ENCODE measurements at places on chromosomes 4 and X.

GRCh38 chrX:46676399-46677356 lies 82.2 kb downstream of the SLC9A7 start:
- DNase-seq: no peak

- no peak for DNase-seq
Measured at GRCh38 chr4:2333356-2333841, 71.5 kb upstream of the MXD4 start.

- no peak for DNase-seq
Measured at GRCh38 chr4:172858731-172859230, 309.8 kb upstream of the GALNT7 start.

GRCh38 chr4:181792641-181793040 lies 450.6 kb upstream of the TENM3 start:
- DNase-seq: no peak

DNA sequence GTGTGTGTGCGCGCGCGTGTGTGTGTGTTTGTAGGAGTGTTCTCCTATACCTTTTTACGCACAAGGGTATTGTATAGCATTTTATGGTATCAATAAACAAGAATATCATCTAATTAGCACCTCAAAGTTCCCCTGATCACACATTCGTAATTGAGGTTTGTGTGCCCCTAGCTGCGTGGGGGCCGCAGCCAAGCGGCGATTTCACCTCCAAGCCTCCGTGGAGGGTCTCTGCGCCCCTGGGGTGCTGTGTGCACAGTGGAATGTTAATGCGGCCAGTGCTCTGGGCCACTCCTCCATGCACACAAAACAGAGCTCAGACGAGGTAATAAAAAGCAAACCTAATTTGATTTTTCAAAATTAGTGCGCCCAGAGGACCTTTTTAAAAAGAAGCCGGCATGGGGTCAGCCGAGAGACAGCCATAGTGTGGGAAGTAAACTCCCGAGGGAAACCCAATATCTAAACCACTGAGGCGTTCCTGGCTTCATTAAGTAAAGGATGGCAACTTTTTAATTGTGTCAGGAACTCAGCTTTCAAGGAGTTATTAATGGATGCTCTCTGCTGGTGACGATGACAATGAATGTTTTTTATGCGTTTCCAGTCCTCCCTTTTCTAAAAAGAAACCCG lies 110.6 kb downstream of the SORCS2 start:
- DNase-seq: no peak

- DNase-seq: no peak
Measured at GRCh38 chrX:9942086-9942485, 25.1 kb upstream of the CLDN34 start.

DNA sequence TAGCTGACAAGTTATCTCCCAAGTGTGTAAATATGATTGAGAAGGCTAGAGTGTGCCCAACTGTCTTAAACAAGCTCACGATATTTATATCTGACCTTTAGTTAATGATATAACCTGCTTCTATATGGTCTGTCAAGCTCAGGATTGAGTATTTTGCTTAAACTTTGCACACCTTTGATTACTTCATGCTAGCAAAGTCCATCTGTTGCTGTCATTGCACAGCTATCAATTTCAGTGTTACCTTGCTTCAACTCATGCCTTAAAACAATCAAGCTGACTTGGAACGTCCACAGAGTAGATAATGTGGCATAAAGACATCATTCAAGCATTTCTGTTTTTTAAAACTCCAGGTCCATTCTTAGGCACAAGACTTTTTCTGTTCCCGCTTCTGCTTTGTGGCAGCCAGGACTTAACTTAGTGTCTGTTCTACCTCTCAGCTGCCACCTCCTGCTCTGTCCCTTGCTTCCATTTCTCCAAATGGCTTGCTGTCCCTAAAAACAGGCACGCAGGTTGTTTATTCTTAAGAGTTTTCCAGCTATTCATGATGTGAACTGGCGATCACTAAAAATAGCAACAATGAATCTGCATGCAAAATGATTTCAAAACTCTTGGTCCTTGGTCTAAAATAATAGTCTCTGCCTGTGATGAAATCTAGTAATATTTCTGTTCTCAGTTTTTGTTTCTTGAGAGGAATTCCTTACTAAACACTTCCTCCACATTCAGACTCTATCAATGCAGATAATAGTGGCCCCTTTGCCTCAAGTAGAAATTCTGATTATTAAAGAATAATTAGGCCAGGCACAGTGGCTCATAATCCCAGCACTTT lies 16.3 kb upstream of the NEIL3 start:
- no peak for DNase-seq

GRCh38 chr4:83917572-83917971 lies 381.7 kb downstream of the GPAT3 start:
- no peak for DNase-seq

GRCh38 chr4:73701116-73701515 lies 39.3 kb upstream of the CXCL8 start:
- no peak for DNase-seq

- DNase-seq: peak; percentile 93
Measured at GRCh38 chr4:98572697-98573096, 85.7 kb downstream of the TSPAN5 start.

DNA sequence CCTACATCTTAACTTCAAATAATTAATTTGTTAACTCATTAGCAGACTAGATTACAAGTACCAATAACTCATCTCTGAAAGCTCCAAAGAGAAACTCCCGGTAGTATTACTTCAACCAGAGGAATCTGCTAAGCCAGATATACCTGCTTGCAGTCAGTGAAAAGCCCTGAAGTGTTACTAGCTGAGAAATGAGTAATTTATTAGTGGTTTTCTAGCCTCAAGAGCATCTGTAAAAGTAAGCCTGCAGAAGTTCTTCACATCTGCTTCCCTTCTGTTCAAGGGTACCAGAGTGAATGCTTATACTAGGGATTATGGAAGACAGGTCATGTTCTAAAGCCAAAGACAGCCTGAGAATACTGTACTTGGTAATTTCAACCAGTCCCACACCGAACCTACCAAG lies 34.7 kb downstream of the IRS4 start:
- no peak for DNase-seq

GRCh38 chrX:24790166-24790565 lies 96.4 kb downstream of the POLA1 start:
- DNase-seq: no peak

DNA sequence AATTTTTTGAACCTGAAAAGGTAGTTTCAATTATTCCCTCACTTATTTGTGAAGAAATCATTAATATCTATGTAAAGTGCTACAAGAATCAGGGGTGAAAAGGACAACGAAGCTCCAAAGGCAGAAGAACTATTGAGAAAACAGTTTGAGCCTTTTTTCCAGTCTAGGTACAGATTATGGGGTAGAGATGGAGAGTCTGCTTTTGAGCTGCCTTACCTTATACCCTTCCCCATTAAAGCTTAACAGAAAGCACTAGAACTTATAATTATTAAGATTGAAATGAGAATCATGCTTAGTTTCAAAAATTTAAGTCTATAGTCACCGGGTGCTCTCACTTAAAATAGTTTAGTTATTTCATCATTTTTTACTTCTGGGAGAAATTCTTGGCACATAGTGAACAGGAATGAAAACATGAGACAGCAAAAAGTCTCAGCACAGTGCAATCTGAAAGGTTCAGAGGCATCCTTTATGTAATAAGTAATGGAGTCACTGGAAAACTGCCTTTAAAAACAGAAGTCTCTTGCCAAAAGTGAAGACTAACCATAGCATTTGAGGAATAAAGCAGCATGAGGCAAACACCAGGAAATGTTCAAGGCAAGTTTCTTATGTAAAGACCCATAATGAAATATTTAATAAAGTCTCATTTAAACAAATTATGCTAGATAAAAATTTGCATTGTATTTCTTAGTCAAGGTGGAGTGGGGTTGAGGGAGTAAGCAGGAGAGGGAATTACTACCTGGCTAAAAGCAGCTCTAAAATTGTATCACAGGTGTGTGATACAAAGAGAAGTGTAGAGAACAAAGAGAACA lies 5.1 kb upstream of the DCLK2 start:
- DNase-seq: no peak

GRCh38 chr4:168118116-168118655 lies 25.8 kb downstream of the ANXA10 start:
- no peak for DNase-seq

GRCh38 chr4:18568600-18568999 lies 547.0 kb upstream of the LCORL start:
- DNase-seq: peak; percentile 12

DNA sequence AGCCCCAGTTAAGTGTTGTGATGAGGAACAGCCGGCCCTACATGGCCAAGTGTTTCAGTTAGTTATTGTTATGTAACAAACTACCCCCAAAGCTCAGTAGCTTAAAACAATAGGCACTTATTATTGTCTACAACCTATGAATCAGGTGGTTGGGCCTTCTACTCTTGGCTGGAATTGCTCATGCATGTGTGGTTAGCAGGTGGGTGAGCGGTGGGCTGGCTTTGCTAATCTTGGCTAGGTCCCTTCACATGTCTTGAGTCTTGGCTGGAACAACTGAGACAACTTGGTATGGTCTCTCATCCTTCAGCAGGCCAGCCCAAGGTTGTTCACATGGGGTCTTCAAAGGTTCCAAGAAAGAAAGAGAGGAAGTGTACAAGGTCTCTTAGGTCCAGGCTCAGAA lies 54.5 kb upstream of the CHRNA9 start:
- no peak for DNase-seq

DNA sequence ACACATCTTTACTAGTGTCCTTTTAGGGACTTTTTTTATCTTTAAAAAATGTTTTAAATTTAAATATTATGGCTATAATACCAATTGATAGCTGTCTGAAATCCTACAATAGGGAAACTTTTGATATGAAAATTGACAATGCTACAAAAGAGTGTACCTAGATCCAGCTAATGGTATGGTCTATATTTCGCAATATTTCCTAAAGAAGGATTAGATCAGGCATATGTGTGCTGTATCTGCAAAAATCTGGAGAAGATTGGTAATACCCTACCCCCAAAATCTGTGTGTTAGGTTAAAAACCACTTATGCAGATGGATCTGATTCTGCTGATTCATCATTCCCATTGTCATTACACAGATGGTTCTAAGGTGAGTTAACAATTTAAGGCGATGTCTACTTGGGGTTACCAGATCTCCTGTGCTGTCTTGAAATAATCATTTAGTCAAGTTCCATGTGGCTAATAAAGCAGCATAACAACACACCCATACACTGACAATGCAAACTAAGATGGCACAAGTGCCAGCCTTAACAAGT lies 137.1 kb downstream of the GASK1B start:
- no peak for DNase-seq

DNA sequence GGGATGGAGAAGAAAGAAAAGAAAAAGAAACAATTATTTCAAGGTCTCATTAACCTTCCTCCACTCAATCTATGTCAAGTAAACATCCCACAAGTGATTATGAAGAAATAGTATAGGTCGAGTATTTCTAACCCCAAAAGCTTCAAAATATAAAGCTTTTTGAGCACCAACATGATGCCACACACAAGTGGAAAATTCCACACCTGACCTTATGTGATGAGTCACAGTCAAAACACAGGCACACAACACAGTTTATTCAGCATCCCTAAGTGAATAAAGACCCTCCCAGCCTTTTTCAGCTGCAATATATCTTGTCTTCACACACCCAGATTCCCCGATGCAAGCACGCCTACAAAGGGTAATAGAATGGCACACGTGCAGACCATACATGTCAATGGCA lies 51.7 kb upstream of the VEGFC start:
- no peak for DNase-seq

GRCh38 chrX:155314260-155314659 lies 20.2 kb downstream of the CLIC2 start:
- no peak for DNase-seq

GRCh38 chr4:55069248-55069647 lies 56.1 kb downstream of the KDR start:
- no peak for DNase-seq

DNA sequence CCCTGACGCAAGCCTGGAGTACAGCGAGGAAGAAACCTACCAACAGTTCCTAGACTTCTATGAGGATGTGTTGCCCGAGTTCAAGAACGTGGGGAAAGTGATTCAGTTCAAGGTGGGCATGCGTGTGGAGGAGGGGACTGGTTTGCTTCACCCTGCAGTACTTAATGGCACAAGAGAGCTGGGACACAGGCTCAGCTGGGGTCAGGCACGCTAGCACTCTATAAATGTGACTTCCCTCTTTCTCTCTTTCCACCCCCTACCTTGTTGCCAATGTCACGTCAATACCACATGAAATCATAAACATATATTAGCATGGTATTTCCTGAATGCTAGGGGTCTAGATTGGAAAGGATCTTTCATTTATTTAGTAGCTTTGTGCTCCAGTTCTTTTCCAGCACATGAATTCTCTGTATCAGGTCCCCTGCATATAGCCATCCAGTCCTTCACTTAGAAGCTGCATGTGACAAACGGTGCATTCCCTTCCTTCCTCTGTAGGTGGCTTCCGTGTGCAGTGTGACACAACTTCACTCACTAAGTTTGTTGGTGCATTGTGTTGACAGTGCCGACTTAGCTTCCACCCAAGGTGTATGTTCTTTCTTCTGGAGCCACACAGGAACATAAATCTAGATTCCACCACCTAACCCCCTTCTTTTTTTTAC lies 25.6 kb downstream of the ZRSR2 start:
- DNase-seq: peak; percentile 10

DNA sequence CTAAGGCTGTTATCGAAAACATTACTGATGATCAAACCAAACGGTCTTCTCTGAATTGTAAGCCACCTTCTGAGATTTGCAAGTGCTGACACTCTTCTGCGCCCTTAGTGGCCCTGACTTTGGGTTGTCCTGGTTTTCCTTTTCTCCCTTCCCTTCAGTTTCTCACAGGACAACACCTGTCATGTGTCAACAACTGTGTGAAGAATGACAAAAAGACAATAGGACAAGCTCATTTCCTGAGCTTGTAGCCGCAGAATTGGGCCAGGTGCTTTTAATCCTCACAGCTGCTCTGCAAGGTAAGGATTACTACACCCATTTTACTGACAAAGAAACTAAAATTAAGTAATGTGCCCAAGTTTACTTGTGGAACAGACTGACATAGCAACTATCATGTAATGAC lies 44.9 kb upstream of the TXK start:
- no peak for DNase-seq

GRCh38 chr4:41609851-41610250 lies 71.9 kb downstream of the LIMCH1 start:
- DNase-seq: no peak

- DNase-seq: no peak
Measured at GRCh38 chrX:10519761-10520160, 100.6 kb downstream of the MID1 start.

- DNase-seq: no peak
Measured at GRCh38 chr4:77089866-77090265, 14.1 kb upstream of the CCNI start.

DNA sequence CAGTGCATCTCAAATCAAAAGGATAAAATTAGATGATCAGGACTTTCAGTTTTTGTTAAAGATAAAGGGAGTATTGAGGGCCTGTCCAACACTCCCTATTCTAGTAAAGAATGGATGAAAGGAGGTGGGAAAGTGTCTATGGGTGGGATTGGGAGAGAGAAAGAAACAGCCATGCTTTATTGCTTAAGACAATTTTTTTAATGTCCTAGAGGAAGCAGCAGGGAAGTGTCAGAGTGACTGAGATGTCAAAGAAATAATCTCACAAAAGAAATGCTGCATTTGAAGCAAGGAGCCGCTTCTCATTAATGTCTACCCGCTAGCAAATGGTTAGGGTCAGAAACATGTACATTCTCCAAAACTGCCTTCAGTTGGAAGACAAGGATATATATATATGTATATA lies 117.4 kb upstream of the GALNT7 start:
- DNase-seq: no peak

GRCh38 chr4:168183717-168184571 lies 91.6 kb downstream of the ANXA10 start:
- DNase-seq: peak; percentile 20
